ENCODE measurements at places on chromosomes 5 and 9.

GRCh38 chr9:128923493-128923883, 2.7 kb downstream of the PHYHD1 start:
- no peak for DNase-seq

- DNase-seq, result no peak
Observed at GRCh38 chr5:90365328-90365727, 44.2 kb downstream of the CETN3 start.

DNA sequence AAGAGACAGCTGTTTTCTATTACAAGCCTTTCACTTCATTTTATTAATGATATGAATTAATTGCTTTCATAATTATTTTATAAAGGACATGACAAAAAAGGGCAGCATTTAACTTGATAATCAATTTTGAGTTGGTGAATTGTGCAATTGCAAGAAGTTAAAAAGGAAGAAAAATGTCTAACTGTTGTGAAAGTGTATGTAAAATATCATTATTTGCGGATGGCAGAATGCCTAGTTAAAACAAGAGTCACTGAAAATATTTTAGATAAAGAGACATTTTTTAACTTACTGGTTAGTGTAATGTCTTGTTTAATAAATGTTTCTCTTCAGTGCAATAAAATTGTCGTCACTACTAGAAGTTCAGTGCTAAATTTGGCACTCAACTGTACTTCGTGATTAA, 57.6 kb upstream of the HTR4 start:
- DNase-seq, result no peak

DNA sequence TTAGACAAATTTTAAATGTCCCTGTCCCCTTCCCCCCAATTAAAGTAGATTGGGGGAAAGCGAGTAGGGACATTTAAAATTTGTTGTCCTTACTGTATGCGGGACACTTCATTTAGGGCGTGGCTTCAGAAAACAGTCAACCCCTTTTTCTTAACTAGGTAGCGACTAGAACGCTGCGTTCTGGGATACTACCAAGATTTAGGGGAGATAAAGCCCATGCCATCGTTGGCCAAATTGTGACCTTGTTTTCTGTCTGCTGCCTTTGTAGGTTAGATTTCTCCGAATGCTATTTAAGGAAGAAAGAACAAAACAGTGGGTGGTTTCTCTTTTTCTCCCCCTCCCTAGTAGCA, 1.2 kb downstream of the CKS2 start:
- DNase-seq, result no peak

GRCh38 chr5:160926428-160926827, 74.4 kb upstream of the ATP10B start:
- DNase-seq, result peak; percentile 10

GRCh38 chr5:107604146-107604910, 66.4 kb downstream of the EFNA5 start:
- no peak for DNase-seq

DNA sequence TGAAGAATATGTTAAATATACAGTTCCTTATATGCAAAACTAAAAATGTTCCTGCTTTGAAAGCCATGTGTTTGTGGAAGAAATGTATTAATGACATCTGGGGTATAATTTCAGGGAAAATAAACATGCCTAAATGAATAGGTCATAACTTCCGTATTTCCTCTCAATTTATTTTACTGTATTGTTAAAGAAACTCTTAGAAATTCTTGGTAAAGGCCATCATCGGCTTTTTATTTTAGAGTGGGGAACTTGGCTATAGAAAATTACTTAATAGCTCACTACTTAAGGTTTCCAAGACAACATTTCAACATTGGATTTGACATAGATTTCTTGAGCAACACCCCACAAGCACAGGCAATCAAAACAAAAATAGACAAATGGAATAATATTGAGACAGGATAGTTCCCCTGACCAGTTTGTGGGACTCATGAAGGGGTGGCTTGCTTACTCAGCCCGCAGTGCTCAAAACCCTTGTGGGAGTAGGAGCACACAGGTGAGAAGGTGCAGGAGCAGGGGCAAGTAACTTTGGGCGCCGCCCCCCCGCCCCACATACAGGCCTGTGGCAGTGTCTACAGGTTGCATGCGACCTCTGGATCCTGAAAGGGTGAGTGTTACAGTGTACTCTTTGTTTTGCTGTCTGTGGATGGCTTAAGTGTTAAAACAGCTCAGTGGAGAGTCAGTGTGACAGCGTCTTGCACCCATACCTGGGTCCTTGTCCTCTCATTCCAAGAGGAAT, 891.4 kb upstream of the C9orf72 start:
- no peak for DNase-seq

GRCh38 chr5:64165500-64166200, at the start of gene RNF180:
TSS of gene RNF180 (plus strand) at chr5:64165843. CDS start at chr5:64200808, 34,965 bp downstream.
- DNase-seq, result no peak

DNA sequence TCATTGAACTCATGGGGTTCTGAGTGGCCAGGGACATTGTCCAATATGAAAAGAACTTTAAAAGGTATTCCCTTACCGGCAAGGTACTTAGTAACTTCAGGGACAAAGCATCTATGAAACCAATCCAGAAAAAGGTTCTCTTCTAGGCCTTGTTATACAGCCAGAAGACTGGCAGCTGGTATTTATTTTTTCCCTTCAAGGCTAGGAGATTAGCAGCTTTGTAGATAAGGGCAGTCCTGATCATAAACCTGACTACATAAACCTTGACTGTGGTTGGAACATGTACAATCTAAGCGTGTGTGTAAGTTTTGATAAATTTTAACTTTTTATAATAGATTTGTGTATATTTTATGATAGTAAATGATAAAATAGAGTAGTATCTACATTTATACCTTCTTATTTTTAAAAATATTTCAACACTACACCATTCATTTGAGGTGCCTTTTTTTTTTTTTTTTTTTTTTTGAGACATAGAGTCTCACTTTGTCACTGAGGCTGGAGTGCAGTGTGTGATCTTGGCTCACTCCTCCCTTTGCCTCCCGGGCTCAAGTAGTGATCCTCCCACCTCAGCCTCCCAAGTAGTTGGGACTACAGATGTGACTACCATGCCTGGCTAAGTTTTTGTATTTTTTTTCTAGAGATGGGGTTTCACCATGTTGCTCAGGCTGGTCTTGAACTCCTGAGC, 24.5 kb downstream of the RANBP17 start:
- no peak for DNase-seq

- DNase-seq, result no peak
Observed at GRCh38 chr5:80761176-80761575, 106.4 kb upstream of the DHFR start.

DNA sequence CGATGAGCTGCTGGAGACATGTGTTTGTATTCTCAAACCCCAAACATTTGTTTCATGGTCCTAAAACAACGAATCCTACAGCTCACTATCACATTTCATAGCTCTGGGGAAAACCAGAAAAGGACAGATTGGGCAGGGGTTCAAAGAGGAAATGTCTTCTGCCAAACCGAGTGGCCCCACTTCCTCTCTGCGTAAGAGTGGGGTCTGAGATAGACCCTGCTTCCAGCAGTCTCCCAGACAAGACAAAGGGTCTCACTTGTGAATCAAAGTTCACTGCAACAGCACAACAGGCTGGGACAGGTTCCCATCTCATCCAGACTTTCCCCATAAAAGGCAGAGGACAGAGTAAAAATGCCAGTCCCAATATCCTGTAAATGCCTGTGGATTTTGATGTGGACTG, 276.2 kb upstream of the SLC24A2 start:
- no peak for DNase-seq

DNA sequence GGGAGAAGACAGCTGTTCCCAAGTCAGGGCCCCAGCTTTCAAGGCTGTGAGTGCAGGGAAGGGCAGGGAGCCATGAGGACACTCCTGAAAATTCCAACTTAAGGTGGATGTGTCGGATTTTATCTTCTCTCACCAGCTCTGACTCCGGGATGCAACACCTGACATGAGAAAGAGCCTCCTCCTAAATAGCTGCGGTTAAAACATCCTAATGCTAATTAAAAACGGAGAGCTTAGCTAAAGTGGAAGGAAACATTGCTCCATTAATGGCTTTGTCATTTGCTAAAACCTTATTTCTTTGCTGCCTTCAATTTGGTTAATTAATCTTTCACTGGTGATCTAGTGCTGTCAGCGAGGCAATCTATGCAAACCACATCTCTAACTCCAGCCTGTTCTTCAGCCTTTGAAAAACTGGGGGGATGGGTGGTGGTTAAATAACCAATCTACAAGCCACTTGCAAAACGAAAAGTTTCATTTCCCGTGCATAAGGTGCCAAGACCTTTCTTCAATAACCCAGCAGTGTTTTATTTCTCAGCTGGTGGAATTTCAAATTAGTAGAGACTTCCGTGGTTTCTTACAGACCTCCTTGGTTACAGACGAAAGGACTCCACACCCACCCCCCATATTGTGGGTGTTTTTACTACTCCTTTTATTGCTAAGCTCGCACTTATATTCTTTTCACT, 379.6 kb downstream of the MLLT3 start:
- no peak for DNase-seq

- DNase-seq, result no peak
Observed at GRCh38 chr5:101045689-101046088, 142.6 kb upstream of the ST8SIA4 start.

- no peak for DNase-seq
Observed at GRCh38 chr5:132483661-132484390, 6.7 kb downstream of the IRF1 start.

GRCh38 chr5:178667688-178668087, 40.8 kb upstream of the CLK4 start:
- no peak for DNase-seq

GRCh38 chr5:54397420-54397819, 58.1 kb upstream of the HSPB3 start:
- DNase-seq, result no peak

DNA sequence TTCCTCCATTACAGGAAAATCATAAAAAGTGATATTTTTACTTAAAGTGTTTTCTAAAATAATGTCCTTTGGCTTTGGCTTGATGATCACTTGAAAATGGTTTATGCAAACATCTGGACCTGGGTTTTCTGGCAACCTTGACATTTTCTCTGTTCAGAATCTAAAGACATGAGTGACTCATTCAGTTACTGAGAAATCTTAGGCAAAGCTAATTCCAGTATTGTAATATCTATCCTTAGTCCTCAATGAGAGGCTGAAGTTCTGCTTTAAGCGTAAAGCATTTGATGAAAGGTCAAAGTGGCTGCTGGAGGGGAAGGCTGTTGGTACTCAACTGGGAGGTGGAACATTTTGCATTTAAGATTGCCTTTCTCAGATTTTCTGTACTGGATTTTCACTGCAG, 2.3 kb downstream of the MAN2A1 start:
- DNase-seq, result no peak

GRCh38 chr9:91207729-91208418, 153.8 kb downstream of the AUH start:
- DNase-seq, result no peak

DNA sequence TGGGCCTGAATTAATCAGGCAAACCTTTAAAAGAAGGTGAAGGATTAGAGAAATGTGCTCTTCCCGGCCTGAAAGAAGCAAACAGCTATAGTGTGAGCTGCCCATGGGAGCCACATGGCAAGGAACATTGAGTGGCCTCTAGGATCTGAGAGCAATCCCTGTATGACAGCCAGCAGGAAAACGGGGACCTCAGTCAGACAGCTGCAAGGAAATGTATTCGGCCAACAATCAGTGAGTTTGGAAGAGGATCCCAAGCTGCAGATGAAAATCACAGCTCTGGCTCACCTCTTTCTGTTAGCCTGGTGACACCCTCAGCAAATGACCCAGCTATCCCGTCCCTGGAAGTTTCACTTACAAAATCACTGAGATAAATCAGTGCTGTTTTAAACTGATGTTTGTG, 309.2 kb downstream of the SH3GL2 start:
- no peak for DNase-seq

DNA sequence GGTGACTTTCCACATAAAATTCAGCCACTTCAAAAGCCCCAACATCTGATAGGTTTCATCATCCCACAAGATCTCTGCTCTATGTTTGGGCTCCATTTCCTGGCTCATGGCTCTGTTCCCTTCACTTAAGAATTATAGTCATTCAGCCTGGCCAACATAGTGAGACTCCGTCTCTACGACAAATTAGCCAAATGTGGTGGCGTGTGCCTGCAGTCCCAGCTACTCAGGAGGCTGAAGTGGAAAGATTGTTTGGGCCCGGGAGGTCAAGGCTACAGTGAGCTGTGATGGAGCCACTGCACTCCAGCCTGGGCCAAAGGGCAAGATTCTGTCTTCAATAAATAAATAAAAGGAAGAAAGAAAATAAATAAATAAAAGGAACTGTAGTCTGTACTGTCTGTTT, 57.9 kb upstream of the CTSV start:
- no peak for DNase-seq

DNA sequence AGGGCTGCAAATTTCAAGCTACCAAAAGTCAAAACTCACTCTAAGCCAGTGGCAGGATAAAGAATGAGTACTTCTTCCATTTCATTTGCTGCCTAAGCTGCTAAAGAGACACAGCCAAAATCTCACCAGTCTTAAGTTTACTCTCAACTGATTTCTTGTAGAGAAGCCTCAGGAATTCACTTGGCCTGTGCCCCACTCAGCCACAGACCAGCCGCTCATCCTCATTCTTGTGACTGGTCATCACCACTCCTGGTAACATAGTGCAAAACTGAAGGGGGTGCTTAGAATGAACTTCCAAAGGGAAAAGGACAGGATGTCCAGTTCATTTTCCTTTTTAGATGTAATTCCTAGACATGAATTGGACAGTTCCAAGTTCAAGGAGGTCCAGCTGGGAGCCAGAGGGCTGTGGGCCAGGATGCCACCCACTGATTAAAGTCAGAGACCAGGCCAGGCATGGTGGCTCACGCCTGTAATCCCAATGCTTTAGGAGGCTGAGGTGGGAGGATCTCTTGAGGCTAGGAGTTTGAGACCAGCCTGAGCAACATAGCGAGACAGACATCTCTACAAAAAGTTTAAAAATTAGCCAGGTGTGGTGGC, 72.7 kb upstream of the RANBP3L start:
- peak; percentile 73 for DNase-seq

DNA sequence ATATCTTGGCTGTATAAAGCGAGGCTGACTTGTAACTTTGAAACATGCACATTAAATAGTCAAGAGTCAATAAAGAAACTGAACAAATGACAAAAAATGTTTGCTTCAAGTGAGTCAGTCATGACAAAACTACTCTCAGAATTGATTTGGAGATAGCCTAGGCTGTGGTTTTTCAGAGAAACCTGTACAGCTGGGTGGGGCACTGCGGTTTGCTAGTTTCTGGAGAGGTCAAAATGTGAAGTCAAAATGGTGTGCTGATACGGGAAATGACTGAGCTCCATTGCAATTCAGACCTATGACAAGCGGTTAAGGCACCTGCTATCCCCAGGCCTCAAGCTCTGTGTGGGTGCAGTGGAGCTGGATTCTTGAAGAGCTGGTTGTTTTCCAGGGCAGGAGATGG, 10.3 kb upstream of the CD180 start:
- peak; percentile 14 for DNase-seq
